ENCODE measurements at places on chromosomes 5 and 9. TPM values are rescaled to one million over a fixed set of nuclear protein-coding genes. Genes with fewer than 3 reads are reported as not detected.
A peak's percentile ranks its signal among the peaks of the same experiment; 100 is the strongest.

DNA sequence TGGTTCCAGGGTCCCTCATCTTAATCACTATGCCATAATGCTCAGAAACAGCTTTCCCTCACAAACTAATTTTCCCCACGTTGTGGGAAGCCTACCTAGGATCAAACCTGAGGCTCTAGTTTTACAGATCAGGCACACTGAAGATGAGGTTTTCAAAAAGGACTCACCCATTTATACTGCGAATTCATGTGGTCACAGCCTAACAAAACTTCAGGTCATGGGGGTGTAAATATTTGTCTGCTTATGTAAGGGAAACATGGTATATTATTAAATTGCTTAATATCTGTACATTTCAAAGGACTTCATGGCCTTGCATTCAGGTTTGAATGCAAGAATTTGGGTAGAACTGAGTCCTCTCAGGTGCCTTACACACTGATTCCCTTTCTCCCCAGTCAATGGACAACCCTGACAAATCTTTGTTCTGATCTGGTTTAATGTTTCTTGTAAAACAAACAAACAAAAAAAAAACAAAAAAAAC lies 12.1 kb downstream of the ZFAND5 start:
- DNase-seq: no peak

GRCh38 chr9:97740848-97741821 lies 44.0 kb upstream of the XPA start:
- peak; percentile 15 for DNase-seq

DNA sequence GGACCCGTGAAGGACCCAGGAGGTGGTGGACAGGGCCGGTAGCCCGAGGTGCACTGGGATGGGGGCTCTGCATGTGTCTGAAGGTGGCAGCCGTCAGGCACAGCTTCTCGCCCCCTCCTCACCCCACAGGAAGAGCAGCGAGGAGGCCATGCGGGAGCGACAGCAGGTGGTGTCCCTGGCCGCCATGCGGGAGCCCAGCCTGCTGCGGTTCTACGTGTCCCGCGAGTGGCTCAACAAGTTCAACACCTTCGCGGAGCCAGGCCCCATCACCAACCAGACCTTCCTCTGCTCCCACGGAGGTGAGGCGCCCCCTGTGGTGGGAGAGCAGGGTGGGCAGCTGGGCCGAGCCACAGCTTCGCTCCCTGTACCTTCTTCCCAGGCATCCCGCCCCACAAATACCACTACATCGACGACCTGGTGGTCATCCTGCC lies 39.9 kb downstream of the USP20 start:
- DNase-seq: no peak

DNA sequence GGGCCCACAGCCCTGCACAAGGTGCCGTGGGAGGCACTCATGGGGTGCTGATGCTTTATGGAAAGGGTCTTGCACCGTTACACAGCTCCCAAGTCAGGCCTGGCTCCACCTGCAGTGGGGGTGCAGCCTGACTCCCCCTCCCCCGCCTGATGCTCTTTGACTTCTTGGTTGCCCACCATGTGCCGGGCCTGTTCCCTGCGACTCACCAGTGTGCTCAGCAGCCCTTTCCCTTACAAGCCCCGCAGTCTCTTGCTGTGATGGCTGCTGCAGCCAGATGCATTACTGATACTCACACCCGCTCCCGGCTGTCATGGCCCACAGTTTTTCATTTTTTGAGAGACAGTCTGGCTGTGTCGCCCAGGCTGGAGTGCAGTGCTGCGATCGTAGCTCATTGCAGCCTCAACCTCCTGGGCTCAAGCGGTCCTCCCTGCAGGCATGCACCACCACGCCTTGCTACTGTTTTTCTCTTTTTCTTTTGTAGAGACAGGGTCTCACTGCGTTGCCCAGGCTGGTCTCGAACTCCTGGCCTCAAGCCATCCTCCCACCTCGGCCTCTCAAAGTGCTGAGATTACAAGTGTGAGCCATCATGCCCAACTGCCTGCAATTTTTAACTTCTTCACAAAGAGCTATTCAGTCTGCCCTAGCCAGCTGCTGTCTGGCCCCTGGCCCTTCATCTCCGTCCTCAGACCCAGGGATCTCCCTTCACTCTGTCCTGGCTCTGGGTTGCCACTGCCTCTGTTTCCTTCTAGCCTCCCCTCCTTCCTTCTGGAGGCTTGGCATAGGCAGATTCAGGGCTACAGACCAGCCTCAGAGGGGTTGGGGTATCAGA lies 109.5 kb downstream of the RXRA start:
- DNase-seq: no peak

DNA sequence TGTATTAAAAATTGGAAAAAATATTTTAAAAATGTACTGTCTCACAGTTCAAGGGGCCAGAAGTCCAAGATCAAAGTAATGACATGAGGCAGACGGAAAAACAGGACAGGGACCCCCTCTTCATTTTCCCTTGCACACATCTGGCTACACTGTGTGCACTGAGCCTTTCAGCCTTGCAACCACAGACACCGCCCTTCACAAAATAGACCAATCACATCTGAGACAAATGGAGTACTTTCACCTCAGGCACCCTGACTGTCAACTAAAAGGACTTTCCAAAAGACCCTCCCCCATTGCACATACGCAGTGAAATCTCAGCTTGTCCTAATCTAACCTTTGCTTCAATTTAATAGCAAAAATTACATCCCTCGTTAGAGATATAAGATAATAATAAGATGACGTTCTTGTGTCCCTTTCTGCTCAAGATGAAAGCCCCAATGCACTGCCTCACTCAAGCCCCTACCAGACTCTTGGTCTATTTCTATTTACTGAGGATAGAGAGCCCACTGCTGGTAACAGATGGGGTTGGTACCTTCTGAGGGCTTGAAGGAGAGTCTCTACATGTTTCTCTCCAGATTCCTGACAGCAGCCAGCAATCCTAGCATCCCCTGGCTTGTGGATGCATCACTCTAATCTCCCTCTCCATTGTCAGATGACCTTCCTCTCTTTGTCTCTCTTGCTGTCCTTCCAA lies 514.8 kb upstream of the ADAMTS16 start:
- no peak for DNase-seq

GRCh38 chr5:67141644-67142043 lies 55.0 kb downstream of the CD180 start:
- no peak for DNase-seq

DNA sequence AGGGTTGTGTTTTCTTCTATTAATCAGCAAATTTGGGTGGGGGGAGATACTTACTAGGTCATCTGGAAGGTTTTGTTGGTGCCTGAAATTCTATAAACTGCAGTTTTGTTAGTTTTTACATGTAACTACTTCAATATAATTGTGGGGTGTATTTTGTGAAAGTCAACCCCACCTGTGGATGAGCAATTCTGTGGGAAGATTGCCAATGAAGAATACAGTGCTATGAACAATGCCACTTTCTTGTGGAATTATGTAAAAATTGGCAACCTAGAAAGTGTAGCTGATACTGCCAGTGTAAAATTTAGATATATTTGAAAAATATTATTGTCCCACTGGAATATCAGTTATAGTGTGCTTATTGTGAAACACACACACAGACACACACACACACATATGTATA lies 80.7 kb downstream of the VCAN start:
- DNase-seq: no peak

DNA sequence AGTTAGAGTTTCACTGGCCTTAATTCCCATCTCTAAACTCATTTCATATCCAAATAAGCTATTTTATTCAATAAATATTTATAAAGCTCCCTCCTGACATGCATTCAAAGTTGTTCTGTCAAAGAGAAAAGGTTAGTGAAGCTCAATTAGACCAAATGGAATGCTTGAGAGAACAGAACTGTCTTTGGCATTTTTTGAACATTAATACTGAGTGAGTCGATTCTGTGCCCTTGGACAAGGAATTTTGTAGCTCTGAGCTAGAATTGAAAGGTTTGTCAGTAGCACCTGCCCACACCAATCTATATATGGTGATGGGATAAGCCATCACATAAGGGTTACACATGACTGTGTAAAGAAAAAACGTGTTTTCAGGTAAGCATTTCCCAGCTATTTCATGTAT lies 631.2 kb upstream of the CCNG1 start:
- DNase-seq: no peak

- no peak for DNase-seq
Observed at GRCh38 chr5:5512543-5512942, 90.1 kb downstream of the ICE1 start.

- no peak for DNase-seq
Observed at GRCh38 chr5:122355324-122355723, 43.3 kb downstream of the SNCAIP start.

DNA sequence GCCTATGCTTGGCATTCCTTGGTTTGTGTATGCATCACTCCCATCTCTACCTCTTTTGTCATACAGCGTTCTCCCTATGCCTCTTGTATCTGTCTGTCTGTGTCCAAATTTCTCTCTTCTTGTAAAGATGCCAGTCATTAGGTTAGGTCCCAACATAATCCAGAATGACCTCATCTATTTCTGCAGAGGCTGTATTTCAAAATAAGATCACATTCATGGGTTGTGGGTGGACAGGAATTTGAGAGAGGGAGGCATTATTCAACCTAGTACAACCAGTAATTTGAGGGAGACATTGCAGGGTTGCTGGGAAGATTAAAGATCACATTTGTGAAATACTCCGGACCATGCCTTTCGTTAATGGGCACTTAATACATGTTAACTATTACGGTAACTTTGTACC lies 155.0 kb downstream of the MAN2A1 start:
- no peak for DNase-seq

- DNase-seq: no peak
Observed at GRCh38 chr9:29183971-29184370, 1610.7 kb upstream of the C9orf72 start.

GRCh38 chr5:159032656-159033350 lies 66.9 kb downstream of the EBF1 start:
- DNase-seq: no peak

- no peak for DNase-seq
Observed at GRCh38 chr9:98117984-98118639, 910 bp downstream of the TRIM14 start.

DNA sequence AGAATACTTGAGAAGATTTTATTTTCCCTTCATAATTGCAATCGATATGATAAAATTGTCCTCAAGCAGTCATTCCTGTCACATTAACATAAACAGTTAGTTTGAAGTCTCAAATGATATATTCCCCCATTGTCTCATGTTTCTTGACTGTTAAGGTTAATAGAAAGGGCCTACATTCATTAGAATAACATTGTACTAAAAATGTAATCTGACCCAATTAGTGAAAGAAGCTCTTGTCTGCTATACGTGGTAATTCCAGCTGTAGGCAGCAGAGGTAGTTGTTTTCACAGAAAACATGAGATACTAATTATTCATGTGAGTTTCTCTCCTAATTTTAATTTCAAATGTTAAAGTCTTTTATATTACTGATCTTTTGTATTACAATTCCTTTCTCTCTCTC lies 25.9 kb upstream of the AP3B1 start:
- DNase-seq: peak; percentile 16

GRCh38 chr9:92634712-92635605 lies 35.0 kb downstream of the IPPK start:
- DNase-seq: peak; percentile 89

GRCh38 chr5:41871852-41872251 lies 1.6 kb upstream of the OXCT1 start:
- peak; percentile 74 for DNase-seq

DNA sequence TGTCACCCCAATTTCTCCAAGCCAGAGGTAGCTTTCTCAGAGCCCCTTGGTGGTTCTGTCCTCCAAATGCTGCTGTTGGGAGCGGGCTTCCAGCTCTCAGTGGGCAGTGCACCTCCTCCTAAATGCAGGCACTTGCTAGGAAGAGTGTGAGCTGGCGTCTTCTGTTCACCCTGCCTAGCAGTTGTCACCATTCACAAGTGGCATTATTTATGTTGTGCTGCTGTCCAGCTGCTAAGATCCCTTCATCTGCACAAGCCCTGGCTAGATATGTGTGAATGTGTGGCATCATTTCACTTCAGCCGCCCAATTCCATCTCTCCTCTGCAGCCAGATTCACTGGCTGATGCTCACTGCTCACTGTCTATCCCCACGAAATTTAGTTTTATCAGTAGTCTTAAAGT lies 43.7 kb downstream of the SLC36A1 start:
- DNase-seq: no peak

- DNase-seq: no peak
Observed at GRCh38 chr9:18056993-18057369, 417.0 kb upstream of the ADAMTSL1 start.

- DNase-seq: no peak
Observed at GRCh38 chr5:141874262-141874964, 3.8 kb downstream of the PCDH1 start.

GRCh38 chr5:111615054-111615453 lies 102.7 kb upstream of the STARD4 start:
- DNase-seq: no peak

DNM1 gene
- 51.3 TPM for polyA plus RNA-seq

MYMK gene
- polyA plus RNA-seq: 82.7 TPM

FRMD3 gene
- 15.4 TPM for polyA plus RNA-seq

TLN1 gene
- polyA plus RNA-seq: 117 TPM

PCDHGB4 gene
- polyA plus RNA-seq: 2.6 TPM

TAF11L10 gene
- polyA plus RNA-seq: not detected

TRUB2 gene
- 23.5 TPM for polyA plus RNA-seq

GRM6 gene
- polyA plus RNA-seq: 0.72 TPM

TTC23L gene
- polyA plus RNA-seq: 0.15 TPM

TSC1 gene
- 36.1 TPM for polyA plus RNA-seq

NR4A3 gene
- 0.92 TPM for polyA plus RNA-seq

RAB3C gene
- 0.43 TPM for polyA plus RNA-seq

RASGRF2 gene
- polyA plus RNA-seq: 1.1 TPM

LOX gene
- polyA plus RNA-seq: 41.1 TPM

CNTFR gene
- 53.8 TPM for polyA plus RNA-seq

TOPORS gene
- 16.7 TPM for polyA plus RNA-seq

All from hindlimb muscle (tissue), 1 donor.